Naive thymus-derived CD8-positive, alpha-beta T cell (primary cell): ENCODE measurements at places on chromosomes 5 and 9. TPM values are rescaled to one million over a fixed set of nuclear protein-coding genes. Genes with fewer than 3 reads are reported as not detected.

DNA sequence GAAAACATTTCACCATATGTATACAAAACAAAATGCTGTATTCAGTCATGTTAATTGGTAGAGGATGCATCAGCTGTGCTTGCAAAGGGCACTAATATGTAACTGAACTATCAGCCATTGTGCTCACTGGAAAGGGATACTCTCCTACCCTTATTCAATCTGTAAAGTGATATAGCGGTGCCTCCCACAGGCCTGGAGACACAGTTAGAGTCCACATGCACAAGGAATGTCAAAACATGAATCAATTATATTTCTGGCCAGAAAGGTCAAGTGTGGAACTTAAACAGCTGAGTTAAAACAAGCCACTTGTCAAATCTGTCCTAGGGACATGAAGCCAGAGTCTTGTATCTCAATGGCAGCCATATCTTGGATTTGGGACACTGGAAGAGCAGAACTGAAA, 71.2 kb upstream of the IZUMO3 start:
- H3K4me1 ChIP-seq = no peaks in the 10 kb centered on the region
- no peak overlapping the region for H3K27ac ChIP-seq

The ASPN gene
- not detected for polyA plus RNA-seq

- no peak for DNase-seq
- no peak overlapping the region for H3K4me3 ChIP-seq
- H3K27ac ChIP-seq = no peak overlapping the region
- H3K36me3 ChIP-seq = peaks cover 43% of the 10 kb centered on the region
- H3K4me1 ChIP-seq = peaks cover 34% of the 10 kb centered on the region
Observed at GRCh38 chr9:6938447-6938846, 180.7 kb downstream of the KDM4C start.

DNA sequence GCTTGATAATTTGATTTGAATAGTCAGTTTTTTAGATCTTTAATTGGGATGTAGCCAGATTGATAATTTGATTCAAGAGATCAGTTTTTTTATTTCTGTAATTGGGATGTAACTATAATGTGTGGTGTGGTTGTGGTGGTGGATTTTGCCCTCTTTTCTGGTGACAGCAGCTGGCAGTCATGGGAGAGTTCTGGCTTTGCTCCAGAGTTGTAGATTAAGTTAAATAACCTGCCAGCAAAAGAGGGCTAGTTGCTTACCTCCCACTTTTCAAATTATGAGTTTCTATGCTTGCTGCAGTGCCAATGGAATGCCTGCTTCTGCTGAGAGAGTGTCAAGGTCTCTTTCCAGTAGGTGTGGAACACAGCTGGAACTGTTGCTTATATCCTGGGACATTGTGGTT, 315.1 kb downstream of the CCDC171 start:
- DNase-seq = no peak
- H3K4me1 ChIP-seq = no peaks in the 10 kb centered on the region
- no peaks in the 10 kb centered on the region for H3K36me3 ChIP-seq
- no peak overlapping the region for H3K4me3 ChIP-seq

DNA sequence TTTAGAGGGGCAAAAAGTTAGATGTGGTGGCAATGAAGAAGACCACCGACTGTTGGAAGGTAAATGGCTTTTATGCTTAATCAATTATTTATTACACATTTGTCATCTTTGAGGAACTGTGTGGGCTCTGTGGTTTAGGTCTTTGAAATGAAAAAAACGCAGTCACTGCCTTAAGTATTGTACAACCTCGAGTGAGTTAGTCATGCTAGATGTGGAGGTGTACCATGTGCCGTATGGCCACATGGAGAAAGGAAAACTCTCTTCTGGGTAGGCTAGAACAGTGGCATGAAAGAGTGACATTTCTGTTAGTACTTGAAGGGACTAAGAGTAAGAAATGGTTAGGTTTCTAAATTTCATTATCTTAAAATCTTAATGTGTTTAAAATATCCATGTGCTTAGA, 166.1 kb downstream of the HACD4 start:
- DNase-seq = no peak
- H3K4me1 ChIP-seq = no peaks in the 10 kb centered on the region
- no peak overlapping the region for H3K27ac ChIP-seq
- peaks cover 49% of the 10 kb centered on the region for H3K36me3 ChIP-seq

DNA sequence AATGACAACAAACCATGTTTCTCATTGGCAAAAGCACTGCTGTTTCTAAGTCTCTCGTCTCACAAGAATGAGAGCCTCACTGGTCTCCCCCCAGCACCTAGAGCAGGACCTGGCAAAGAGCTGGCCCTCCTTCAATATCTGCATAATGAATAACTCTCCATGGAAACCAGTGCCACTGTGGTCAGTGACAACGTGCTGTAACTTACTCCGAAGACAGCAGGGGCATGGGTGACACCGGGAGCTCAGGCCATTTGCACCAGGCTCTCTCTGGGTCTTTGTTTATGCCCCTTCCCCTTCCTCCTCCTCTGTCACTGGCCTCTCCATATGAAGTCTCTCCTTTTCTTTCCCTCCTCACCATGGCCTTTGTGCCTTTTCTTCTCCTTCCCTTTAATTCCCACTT, 33.3 kb downstream of the TAS2R1 start:
- H3K4me3 ChIP-seq = no peak overlapping the region
- H3K4me1 ChIP-seq = no peaks in the 10 kb centered on the region
- no peak overlapping the region for H3K27ac ChIP-seq
- no peaks in the 10 kb centered on the region for H3K36me3 ChIP-seq
- DNase-seq = no peak
- peaks cover 5% of the 10 kb centered on the region for H3K27me3 ChIP-seq

DNA sequence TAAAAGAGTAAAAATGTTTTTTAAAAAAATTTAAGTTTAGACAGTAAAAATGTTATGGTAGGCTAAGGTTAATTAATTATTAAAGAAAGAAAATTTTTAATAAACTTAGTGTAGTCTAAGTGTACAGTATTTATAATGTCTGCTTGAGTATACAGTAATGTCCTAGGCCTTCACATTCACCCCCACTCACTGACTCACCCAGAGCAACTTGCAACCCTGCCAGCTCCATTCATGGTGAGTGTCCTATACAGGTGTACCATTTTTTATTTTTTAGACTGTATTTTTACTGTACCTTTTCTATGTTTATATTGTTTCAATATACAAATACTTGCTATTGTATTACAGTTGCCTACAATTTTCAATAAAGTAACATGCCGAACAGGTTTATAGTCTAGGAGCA, 234.1 kb downstream of the AUH start:
- H3K27me3 ChIP-seq = no peaks in the 10 kb centered on the region
- no peak overlapping the region for H3K4me3 ChIP-seq
- no peak overlapping the region for H3K27ac ChIP-seq
- no peaks in the 10 kb centered on the region for H3K36me3 ChIP-seq
- no peak for DNase-seq

- H3K27ac ChIP-seq = no peak overlapping the region
- peaks cover 4% of the 10 kb centered on the region for H3K36me3 ChIP-seq
- peaks cover 45% of the 10 kb centered on the region for H3K27me3 ChIP-seq
- no peak overlapping the region for H3K4me3 ChIP-seq
- H3K4me1 ChIP-seq = peaks cover 7% of the 10 kb centered on the region
Observed at GRCh38 chr5:116566251-116566650, 8.4 kb downstream of the SEMA6A start.

GRCh38 chr5:82255844-82256243, 22.3 kb downstream of the RPS23 start:
- H3K27me3 ChIP-seq = no peaks in the 10 kb centered on the region
- H3K27ac ChIP-seq = no peak overlapping the region
- no peaks in the 10 kb centered on the region for H3K4me1 ChIP-seq
- DNase-seq = no peak
- no peaks in the 10 kb centered on the region for H3K36me3 ChIP-seq

The GRXCR2 gene
- not detected for polyA plus RNA-seq
